ENCODE measurements at places on chromosomes 5 and 9.

- no peak for DNase-seq
These were observed 3.3 kb downstream of the EXOC3 start for GRCh38 chr5:446066-446882.

GRCh38 chr9:127423476-127423933 lies 677 bp upstream of the ZNF79 start:
- DNase-seq: no peak

DNA sequence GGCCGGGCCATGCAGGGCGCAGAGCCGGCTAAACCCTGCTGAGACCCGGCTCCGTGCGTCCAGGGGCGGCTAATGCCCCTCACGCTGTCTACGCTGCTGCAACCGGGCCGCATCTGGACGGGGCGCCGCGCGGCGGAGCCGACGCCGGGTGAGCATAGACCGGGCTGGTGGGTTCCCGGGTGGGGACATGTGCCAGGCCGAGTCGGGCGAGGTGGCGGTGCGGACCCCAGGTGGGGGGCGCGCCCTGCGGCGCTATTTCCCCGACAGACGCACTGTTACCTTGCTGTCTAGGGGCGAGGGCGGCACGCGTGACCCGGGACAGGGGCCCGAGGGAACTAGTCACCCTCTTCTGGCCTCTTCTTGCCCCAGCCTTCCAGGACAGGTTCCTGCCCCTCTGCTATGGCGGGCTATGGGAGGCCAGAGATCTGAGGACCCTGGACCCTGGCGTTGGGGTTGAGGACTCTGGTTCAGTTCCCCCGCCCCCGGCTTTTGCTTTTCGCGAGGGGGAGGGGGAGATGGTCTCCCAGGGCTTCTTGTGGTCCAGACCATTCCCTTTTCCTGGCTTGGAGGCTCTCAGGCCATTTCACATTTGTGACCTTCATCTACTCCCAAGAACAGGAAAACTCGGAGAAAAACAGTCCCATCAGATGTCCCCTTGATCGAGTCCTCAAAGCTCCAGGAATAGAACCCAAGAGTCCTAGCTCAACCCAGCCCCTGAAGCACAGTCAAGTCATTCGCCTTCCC lies 536 bp downstream of the SLC27A4 start:
- DNase-seq: no peak

DNA sequence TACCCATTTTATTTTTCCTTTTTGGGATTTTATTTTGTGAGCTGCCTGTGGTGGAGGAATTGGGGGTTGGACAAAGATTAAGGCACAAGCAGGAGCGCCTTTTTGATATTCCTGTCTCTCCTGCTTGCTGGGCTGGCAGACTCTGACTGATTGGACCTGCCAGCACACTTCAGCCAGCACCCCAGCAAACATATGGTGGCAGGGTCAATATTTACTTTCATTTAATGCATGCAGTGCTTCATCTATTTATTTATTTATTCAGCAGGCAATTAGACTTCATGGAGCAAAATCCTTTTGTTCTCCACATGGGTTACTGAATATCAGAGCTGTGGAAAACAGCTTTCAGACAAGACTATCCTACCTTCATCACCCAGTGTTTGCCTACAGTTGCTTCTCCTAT lies 48.4 kb upstream of the EPB41L4A start:
- no peak for DNase-seq

DNA sequence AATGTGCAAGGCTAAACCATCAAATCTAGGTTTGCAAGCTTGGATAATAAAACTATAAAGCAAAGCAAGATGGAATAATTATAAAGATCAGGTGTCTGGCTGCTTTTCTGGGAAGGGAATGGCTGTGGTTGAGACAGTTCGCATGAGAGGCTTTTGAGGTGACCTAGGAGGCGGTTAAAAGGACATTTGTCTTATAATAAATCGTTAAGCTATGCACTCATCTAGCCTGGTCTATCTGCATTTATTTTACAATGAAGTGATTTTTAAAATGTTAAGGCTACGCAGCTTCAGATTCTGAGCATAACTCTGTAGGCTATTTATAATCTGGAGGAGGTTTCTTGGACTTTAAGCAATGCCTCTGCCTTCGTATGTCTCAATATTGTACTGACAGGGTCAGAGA lies 29.4 kb upstream of the MAN2A1 start:
- DNase-seq: no peak

GRCh38 chr5:109141222-109142200 lies 268.3 kb downstream of the PJA2 start:
- DNase-seq: no peak

DNA sequence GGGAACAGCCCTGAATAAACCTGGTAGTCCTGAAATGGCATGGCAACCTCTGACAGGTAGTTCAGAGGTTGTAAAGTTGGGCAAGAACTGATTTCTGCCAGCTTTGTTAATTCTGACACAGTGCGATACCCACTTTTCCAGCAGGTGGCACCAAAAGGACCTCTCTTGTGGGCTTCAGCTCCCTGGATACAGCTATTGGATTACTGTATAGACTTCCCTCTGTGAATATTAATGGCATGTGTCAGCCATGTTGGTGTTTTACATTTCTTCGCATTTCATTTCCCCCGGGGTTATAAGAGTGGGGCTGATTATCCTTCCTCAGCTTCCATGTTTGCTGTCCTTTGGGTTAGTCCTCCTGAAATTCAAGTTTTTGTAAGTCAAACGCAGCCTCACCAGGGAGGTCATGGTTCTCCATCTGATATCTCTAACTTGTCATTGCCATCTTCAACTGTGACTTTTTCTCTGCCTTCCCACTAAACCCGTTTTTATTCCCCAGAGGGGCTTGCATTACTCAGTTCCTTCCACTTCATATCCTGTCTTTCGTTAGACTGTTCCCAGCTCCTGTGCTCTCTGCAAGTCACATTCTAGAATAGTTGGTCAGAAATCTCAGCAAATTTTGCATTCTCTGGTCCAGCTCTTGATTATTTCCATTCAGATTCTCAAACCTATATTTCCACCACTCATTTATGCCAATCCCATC lies 135.6 kb downstream of the LIFR start:
- peak; percentile 29 for DNase-seq

DNA sequence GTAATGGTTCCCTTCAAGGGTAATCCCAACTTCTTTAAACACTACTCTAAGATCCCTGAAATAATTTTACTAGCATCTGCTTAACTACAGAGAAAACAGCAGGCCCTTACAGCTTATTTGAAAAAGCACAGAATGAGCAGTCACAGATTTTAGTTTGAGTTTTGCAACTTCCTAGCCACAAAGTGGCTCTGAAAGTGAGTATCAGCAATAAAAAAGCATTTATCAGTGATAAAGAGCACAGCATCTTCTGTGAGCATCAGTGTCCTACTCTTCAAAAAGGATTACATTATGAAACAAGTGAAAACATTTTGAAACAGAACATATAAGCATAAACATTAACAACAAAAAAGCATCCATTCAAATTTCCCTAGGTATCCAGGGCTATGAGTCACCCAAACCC lies 45.0 kb downstream of the SAXO1 start:
- no peak for DNase-seq

GRCh38 chr5:171562822-171563221 lies 143.4 kb downstream of the FGF18 start:
- no peak for DNase-seq

Data from NCI-H187 treated with DMSO at 0.1 percent for 48 hours (cell line).